Activated CD4-positive, alpha-beta T cell treated with anti-CD3 and anti-CD28 coated beads for 24 hours (primary cell): ENCODE measurements at places on chromosomes 6 and 20.
A peak's percentile ranks its signal among the peaks of the same experiment; 100 is the strongest.

- DNase-seq: no peak
These were observed 56.9 kb upstream of the PRND start for GRCh38 chr20:4664691-4665360.

- no peak for DNase-seq
These were observed 68.8 kb downstream of the EYS start for GRCh38 chr6:65638047-65638831.

- DNase-seq: no peak
These were observed 574.3 kb downstream of the COL12A1 start for GRCh38 chr6:74631564-74631963.

DNA sequence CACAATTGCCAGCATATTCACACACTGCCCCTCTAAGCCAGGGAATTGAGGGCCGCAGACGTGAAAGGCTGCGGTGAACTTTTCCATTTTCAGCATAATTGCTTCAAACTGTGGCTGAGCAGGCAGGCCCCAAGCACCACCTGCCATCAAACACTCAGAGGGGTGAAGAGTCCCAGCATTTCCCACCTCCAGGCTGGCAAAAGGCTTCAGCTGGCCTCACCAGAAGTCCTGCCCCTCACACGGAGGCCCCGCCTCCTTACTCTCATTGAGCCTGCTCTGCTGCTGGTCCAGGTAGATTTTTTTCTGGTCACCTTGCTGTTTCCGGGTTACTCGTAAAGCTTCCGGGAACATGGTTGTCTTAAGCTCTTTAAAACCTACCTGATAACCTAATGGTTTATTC lies 52.0 kb upstream of the PRELID3B start:
- no peak for DNase-seq

DNA sequence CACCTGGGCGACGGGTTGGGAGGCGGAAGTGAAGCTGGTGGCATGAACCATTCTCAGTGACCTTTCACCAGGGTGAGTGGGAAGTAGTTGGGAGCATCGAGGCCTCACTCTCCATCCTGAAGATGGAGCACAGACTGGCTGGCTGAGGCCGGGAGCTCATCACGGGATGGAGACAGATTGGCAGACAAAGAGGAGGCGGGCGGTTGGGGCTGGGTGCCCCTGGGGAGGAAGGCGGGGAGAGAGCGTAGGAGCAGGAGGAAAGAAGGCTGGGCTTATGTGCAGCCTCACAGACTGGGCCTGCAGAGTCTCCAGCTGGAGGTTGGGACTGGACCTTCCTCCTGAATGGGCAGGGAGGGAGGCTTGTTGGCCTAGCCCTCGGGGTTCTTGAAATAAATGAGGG lies 44.2 kb upstream of the SCRT2 start:
- DNase-seq: no peak

DNA sequence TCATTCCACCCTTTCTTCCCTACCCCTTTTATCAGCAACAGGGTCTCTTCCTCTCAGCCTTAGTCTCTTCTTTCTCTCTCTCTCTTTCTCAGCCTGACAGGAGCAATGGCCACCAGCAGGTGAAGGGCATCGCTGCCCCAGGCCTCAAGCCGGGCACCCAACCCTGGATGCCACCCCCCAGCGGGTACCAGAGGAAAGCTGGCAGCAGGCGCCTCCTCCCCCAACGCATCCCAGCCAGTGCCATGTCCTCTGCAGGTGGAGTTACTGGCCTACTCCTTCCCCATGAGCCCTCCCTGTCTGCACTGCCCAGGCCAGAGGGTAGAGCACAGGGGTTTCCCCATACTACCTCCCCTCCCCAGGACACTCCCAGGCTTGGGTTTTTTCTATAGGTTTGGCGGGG lies 32.2 kb downstream of the EIF2S2 start:
- no peak for DNase-seq

DNA sequence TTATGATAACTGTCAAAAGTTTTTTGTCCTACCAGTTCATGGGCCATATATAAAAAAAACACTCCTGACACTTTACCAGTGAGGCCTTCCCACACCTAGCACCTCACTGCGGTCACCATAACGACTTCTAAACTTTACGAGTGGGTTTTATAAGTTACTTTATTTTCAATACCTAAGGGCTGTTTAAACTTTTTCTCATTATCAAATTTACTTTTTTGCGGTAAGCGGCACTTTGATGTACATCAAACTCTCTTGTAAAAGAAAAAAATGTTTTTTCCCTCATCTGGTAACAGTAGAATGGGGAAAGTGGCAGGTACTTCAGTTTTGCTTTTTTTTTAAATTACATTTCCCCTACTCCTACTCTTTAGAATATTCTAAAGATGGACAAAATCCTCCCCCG lies 36.2 kb downstream of the FYN start:
- no peak for DNase-seq

GRCh38 chr20:58839474-58839874 lies 11.2 kb downstream of the GNAS-AS1 start:
- no peak for DNase-seq

DNA sequence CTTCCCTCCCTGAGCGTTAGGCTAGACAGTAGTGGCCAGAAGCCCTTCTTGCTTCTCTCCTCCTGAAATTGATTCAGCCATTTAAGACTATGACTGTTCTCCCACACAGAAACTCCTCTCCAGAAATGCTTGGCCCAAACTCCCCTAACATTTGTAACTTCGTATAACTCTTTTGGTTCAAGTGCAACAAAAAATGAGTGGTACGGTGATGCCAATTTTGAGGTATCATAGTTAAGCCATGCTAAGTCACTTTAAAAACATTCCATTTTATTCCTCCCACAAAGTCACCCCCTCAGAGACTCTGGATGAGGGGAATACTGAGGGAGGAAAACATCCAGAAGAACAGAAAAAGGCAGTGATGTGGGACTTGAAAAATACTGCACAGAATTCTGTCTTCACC lies 21.1 kb upstream of the ROS1 start:
- DNase-seq: no peak

- no peak for DNase-seq
These were observed 37.4 kb upstream of the SNRPB2 start for GRCh38 chr20:16692442-16692841.

DNA sequence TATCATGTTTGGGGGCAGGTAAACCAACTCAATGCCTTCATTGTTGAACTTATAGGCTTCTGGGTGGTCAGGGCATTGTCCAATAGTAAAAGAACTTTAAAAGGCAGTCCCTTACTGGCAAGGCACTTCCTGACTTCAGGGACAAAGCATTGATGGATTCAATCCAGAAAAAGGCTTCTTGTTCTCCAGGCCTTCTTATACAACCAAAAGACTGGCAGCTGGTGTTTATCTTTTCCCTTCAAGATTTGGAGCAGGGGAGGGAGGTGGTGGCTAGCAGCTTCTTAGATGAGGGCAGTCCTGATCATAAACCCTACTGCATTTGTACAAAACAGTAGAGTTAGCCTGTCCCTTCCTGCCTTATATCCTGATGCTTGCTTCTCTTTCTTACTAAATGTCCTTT lies 57.5 kb downstream of the NCOA3 start:
- no peak for DNase-seq

DNA sequence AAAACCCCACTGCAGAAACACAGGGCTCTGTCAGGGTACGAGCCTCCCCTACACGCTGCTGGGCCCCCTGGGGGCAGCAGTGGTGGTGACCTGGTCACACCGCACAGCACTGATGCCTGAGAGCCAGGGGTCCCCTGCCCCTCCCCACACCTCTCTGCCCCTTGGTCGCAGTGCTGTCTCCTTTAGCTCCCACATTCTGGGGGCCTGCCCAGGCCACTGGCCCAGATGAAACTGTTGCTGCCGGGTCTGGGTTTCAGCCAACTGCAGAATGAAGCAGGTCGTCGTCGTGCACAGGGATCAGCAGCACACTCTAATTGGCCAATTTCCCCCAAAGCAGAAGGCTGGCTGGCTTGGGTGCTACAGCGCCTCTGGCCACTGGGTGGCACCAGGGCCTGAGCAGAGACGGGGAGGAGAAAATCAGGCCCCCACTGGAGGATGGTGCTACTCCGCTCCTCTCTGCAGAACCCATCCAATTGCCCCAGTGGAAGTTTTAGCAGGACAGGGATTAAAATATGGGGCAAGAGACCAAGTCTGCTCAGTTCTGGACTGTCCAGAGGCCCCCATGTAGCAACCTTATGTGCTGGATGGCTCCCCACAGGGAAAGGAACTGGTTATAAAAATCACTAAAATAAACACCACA lies 26.1 kb downstream of the DIDO1 start:
- DNase-seq: peak; percentile 55

GRCh38 chr20:15673206-15673605 lies 900.0 kb downstream of the KIF16B start:
- DNase-seq: no peak

DNA sequence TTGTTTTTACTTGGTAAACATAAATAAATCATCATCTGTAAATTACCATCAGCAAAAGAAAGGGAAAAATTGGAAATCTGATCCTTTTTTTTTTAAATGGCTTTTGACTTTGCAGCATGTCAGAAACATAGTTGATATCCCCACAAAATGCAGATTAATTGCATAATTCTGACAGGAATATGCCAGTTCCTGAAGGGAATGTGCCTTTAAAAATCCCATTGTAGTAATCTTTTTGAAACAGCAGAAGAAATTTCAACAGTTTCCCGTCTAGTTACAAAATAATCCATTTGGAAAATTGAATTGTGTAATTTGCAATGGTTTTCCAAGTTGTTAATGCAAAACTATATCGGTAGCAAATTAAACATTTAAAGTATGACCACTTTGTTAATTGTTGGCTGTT lies 95.2 kb downstream of the DOK5 start:
- DNase-seq: no peak

GRCh38 chr6:49269190-49269589 lies 193.9 kb downstream of the MMUT start:
- no peak for DNase-seq

DNA sequence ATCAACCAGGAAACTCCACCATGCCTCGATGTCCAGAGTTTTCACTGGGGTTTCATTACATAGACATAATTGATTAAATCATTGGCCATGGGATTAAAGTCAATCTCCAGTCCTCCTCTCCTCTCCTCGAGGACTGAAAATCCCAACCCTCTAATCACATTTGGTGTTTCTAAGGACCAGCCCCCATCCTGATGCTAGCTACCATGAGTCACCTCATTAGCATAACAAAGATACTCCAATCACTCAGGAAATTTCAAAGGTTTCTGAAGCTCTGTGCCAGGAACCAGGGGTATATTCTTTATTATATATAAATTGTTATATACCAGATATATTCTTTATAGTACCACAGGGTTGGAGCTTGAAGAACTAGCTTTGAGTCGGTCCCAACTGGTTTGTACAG lies 212.9 kb upstream of the PRND start:
- DNase-seq: no peak

DNA sequence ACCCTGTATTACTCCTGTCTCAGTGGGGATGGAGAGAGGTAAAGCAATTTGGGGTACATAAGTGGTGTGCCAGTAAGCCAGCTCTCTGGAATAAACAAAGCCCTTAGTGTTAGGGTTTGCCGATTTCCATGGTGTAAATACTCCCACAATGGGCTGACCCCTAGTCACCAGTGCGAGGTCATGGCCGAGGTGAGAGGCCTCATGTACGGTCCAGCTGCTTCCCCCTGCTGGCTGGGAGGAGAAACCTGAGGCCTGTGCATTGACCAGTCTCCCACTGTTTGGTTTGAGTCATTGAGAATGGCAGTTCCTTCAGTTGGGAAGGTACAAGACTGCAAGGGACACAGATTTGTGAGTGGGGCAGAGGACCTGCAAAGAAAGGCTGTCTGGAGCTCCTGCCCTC lies 382.0 kb downstream of the CDH26 start:
- no peak for DNase-seq

DNA sequence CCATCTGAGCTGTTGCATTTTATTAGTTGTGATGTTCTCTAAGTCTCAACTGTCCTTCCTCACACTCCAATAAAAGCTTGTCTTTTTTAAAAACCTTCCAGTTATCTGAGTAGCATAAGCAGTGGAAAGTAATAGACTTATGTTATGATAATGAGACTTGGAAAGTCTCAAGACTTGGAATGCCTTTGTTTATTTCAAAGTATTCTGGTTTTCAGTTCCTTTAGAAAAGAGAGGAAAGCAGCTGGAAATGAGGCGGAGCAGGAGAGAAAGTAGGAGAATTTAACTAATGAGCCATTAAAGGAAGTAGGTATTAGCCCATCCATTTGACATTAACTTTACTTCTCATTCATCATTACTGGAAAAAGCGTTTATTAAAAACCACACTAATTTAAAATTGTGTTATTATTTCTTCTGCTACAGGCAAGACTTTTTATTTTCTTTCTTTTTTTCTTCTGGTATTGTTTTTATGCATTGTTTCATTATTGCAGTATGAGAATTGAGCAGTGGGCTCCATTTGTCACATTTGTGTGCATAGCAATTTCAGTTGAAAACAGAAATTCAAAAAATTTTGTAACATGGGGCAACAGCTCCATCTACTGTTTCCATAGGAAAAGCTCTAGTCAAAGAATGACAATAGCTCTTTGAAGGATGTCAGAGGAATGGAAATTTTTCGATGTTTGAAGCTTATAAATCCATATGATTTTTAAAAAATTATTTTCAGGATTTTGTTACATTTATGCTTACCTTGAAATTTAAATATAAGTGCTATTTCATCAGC lies 194.8 kb downstream of the COL9A1 start:
- DNase-seq: peak; percentile 18

GRCh38 chr20:34683667-34684066 lies 6.8 kb upstream of the PIGU start:
- DNase-seq: no peak

DNA sequence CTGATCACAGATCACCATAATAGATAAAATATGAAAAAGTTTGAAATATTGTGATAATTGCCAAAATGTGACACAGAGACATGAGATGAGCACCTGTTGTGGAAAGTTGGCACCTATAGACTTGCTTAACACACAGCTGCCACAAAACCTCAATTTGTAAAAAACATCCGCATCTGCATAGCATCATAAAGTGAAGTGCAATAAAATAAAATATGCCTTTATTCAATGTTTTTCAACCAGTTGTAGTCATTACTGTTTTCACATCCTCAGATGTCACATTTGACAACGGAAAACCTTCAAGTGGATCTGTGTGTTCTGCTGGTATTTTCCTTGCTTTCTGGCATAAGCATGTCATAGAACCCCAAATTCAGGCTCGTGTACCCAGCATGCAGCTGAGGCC lies 50.2 kb upstream of the IFNGR1 start:
- DNase-seq: no peak

- no peak for DNase-seq
These were observed 64.0 kb downstream of the B4GALT5 start for GRCh38 chr20:49649672-49650071.

- no peak for DNase-seq
These were observed 264.4 kb downstream of the BTBD9 start for GRCh38 chr6:38375341-38375740.

DNA sequence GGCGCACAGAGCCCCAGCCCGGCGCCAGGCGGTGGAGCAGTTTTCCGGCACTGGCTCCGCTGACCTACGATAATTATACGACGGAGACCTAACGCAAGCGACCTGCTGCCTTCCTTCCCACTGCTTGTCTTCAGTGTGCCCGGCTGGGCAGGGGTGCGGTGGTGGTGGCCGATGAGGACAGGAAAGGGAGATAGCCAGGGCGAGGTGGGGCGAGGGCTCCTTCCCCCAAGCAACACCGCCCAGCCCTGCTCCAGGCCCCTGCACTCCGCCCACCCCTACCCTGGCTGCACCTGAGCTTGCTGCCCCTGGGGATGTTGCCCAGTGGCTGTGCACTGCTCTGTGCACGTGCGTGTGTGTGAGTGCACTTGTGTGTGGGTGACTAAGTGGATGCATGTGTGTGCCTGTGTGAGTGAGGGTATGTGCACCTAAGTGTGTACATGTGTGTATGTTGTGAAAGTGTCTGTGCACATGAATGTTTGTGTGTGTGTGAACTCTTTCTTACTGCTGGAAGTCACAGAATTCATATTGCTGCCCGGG lies 42.6 kb upstream of the IRF4 start:
- no peak for DNase-seq
